ENCODE measurements at places on chromosomes 12 and 14.

DNA sequence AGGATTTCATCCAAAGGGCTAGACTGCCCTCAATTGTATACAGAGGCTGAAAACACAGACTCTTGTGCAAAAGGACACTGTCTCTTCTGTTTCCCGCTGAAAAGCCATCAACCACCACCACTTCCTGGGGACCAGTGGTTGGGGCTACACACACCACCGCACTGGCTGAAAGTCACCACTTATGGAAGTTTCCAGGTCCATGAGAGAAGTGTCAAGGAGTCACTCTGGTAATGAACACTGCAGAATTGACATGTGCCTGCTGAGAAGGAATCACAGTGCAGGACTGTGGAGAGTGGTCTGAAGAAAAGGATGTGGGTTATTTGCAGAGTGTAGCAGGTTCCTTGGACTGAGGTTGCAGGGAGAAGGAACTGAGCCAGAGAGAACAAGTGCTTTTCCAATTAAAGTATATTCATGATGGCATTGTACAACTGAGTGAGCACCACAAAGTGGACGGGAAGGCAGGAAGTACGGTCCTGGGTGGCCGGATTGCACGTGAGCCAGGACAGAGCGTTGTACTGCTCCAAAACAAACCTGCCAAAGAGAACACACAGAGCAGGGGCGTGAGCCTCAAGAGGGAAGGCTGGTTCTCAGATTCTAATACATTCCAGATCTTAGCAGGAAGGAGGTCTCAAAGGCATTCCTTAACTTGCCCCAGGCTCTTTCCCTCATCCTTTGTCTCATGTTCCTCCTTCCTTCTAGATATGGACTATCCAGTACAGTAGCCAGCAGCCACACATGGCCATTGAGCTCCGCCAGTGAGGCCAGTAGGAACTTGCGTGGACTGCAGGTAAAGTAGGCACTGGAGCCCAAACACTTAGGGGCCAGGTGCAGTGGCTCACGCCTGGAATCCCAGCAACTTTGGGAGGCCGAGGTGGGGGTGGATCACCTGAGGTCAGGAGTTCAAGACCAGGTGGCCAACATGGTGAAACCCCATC lies 316.4 kb downstream of the MED13L start:
- DNase-seq = no peak

DNA sequence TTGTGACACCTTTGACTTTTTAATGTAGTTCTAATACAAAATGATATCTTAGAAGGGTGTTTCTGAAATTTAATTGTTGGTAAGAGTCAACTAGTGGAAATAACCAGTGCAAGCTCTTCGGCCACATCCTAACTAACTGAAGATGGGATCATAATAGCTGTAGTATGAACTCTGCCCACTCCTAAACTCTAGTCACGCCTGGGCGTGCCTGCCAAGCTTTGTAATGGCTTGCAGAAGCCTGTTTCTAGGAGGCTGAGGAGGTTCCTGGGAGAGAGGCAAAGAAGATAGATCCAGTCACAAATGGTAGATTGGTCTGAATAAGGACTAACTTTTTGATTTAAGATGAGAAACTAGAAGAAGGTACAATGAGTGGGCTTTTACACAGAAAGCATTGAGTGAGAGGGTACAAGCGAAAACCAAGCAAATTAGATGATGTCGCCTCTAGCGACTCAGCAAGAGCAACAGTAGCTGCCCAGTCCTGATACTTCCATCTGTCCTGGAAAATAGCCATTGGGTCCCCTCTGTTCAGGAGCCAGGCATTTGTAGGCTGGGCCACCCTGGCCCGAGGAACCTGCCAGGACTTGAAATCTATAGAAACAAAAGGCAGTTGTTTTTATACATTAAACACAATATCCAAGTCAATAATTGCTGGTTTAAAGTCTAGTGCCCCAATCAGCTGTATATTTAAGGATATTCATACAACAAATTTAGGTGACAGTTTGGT lies 148.8 kb downstream of the SLC38A4 start:
- no peak for DNase-seq

DNA sequence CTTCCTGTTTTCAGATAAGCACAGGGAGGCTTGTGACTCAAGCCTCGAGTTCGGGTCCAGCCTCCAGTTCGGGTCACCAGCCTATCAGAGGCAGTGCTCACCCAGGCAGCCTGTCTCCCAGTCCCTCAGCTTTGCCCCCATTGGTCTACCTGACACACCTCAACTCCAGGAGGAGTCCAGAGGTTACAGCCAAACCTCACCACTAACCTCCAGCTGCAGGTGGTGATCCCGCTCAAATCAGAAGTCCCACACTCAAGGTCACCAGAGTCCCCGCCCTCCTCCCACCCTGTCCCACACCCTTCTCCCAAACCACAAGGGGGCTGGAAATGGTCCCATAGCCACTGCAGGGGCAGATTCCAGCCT lies 42.1 kb downstream of the KDM2B start:
- DNase-seq = no peak

GRCh38 chr12:7498809-7499208 lies 4.8 kb downstream of the CD163 start:
- no peak for DNase-seq

- no peak for DNase-seq
Observed at GRCh38 chr14:24741871-24742270, 107.9 kb upstream of the GZMB start.

GRCh38 chr12:13976880-13977279 lies 4.5 kb downstream of the GRIN2B start:
- DNase-seq = no peak

- no peak for DNase-seq
Observed at GRCh38 chr14:103801459-103801858, 45.9 kb downstream of the PPP1R13B start.

GRCh38 chr14:101442451-101442850 lies 118.8 kb upstream of the DIO3 start:
- no peak for DNase-seq

DNA sequence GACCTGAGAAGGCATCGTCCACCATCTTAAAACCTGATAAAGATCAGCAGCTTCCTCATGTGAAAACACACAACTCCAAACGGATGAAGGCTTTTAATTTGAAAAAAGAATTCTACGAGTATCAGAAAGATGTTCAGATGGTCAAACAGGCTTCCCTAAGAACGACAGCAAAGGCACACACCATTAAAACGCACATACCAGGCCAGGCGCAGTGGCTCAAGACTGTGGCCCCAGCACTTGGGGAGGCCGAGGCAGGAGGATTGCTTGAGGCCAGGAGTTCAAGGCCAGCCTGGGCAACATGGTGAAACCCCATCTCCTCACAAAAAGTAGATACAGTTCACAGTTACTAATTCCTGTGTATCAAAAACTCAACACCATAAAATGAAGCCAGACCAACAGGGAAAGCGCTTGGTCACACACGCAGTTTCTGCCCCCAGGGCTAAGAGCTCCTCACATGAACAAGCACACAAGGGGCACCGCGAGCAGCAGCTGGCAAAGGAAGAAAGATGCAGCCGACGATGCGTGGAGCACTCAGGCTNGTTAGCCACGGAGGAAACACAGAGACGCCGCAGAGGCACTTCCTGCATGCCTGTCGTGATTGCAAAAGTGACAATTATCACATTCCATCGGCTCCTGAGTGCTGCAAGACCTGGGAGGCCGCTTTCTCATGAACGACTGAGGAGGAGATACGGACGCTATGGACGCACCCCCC lies 78.0 kb downstream of the NOC4L start:
- DNase-seq = no peak

GRCh38 chr14:41360126-41360525 lies 246.6 kb upstream of the LRFN5 start:
- DNase-seq = no peak

GRCh38 chr14:103695296-103696069 lies 19.8 kb downstream of the XRCC3 start:
- DNase-seq = no peak

DNA sequence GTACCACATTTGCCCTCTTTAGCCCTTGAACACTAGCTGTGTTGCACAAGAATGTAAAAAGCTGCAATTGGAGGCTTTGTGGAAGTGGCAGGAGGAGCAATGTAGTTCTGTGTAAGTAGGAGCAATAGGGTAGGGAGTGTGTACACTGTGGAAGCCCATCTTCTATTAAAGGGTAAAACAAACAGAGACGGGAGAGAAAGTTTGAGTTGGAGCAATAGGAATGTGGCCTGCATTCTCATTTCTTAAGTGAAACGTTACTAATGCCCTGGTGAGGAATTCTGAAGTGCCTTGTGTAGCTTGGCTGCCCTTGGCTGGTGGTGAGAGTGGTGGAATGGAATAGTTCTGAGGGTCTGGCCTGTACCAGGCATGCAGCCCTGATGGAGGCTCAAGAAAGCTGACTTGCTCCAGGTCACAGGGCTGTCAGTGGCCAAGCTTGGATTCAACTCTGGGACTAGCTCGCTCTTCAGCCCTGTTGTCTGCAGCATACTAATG lies 38.8 kb upstream of the ATP23 start:
- no peak for DNase-seq

DNA sequence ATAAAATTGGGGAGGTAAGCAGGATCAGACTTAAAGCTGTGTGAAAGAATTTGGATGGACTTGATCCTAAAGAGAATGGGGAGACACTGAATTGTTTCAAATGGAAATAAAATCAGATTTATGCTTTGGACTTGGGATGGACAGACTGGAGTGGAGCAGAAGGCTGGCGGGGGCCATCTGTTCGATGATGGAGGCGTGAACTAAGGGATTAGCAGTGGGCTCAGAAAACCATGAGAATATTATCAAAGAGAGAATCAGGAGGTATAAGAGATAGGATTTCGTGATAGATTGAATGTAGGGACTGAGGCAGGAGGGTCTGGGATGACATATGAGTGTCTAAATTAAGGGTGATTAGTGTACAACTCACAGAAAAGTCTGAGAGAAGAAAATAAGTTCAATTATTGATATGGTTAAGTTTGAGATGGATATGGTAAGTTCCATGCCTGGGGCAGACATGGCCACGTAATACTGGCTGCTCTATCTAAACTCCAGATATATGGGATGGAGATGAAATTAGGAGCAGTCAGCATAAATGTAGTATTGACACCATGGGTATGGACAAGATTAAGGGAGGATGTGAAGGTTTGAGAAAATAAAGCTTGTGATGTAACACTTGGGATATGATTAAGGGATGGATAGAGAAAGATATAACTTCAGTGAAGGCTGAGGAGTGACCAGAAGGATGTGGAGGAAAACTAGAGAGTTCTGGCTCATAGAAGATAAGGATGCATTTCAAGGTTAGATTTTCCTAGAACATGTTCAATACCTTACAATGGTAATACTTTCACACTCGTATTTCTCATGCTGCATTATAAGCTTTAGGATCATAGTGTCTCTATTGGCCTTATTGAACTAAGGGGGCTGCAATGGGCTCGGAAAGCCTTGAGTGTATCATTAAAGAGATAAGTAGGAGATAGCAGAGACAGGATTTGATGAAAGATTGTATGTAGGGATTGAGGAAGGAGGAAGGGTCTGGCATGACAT lies 1.0 kb upstream of the TSSK4 start:
- no peak for DNase-seq

GRCh38 chr14:105249182-105250007 lies 1.1 kb downstream of the BTBD6 start:
- DNase-seq = peak; percentile 67

GRCh38 chr14:105411017-105411941 lies 8.3 kb upstream of the MTA1 start:
- DNase-seq = peak; percentile 57

GRCh38 chr12:5794156-5794555 lies 150.9 kb downstream of the ANO2 start:
- DNase-seq = peak; percentile 40

DNA sequence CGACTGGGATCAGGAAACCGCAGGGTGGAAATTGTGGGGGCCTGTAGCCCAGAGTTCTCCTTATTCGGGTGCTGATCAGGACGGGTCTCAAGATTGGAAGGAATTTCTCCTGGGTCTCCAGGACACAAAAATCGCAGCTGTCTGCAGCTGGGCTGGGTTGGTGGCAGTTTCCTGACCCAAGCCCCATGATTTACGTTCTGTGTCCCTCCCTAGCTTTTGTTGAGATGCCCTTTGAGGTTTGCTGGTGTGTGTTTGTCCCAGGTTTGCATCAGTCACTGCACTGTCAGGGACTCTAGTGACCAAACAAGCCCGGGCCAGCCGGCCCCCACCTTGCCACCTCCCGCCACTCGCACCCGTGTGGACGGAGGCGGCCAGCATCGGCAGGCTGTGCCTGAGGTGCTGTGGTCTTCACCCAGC lies 89.5 kb downstream of the FBXL14 start:
- DNase-seq = no peak

GRCh38 chr14:40003773-40004172 lies 571.5 kb upstream of the FBXO33 start:
- DNase-seq = no peak

- DNase-seq = no peak
Observed at GRCh38 chr12:10111451-10111850, 12.7 kb upstream of the CLEC1A start.

- DNase-seq = no peak
Observed at GRCh38 chr14:103141117-103141796, 18.0 kb downstream of the TNFAIP2 start.

DNA sequence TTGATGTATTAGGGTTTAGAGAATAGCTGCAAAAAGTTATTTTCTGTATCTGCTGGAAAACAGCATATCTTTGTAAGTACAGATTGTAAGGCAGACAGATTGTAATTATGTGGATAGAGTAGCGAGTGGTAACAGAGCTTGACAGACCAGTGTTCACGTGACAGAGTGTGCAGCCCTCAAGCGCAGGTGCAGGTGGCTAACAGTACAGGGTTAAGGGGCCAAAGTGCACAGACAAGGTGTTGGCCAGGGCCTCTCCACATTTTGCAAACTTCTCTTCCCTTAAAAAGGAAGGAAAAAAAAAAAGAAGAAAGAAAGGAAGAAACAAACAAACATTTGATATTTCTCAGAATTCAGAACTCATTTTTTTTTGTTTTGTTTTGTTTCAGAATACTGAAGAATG lies 25.2 kb upstream of the KLHL42 start:
- no peak for DNase-seq

DNA sequence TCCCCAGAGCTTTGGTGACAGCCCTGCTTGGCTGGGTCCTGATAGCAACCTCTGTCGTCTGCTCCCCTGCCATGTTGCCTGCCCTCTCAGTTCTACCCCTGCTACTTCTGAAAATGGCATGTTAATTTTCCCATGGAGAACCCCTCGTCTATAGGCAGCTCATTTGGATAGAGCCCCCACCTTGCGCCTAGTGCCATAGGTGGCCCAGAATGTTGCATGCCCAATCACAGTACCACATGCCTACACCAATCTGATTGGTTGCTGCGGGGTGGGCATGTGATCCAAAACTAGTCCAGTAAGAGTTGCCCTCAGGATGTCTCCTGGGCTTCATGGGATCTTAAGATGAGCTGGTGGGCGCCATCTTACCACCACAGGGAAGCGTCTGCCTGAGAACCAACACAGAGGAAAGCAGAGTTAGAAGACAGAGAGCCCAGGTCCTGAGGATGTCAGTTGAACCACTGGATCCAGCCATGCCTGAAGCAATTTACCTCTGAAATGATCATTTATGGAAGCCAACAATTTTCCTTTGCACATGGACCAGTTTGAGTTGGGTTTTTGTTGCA lies 85.7 kb downstream of the PAPOLA start:
- DNase-seq = peak; percentile 30

Measured in right forelimb (tissue), 1 donor.